Activated CD4-positive, CD25-positive, alpha-beta regulatory T cell (primary cell): ENCODE measurements at places on chromosomes 5 and 9.

DNA sequence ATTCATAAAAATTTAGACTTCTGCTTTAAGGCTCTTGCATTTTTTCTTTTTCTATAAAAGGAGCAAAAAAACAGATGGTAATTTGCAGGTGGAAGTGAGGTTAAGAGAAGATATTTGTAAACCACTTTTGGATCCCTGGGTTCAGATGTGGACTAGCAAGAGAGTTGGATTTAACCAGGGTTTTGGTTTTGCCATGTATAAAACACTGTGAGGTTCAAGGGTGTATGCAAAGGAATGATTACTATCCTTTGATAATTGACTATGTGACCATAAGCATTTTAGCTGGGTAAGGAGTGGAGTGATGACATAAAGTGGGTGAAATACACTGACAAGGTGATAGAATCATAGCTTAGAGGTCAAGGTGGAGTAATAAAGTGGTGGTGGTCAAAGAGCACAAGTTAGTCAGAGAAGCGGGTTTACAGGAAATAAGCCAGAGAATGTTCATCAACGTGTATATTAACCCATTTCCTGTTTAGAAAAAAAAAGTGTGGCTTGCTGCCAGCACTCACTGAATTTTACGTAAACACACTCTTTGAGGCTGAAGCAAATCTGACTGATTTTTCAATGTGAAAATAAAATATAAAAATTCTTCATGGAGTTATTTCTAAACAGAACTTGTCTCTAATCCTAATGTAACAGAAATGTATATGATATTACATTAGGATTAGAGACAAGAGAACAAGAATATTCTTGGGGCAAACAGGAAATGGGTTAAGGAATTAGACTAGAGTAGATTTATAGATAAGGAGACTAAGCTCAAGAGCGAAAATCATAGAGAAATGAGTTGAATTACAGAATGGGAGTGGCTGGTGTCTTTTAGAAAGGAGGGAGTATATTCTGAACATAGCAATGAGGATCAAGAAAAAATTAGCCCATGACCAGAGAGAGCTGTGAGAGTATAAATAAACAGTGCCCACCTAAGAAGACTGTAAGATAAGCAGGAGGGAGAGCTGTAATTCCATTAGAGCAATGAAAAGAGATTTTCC is 74.5 kb downstream of the CDKN2A start:
- no peak for DNase-seq

GRCh38 chr9:89536145-89536574 is 38.2 kb upstream of the SEMA4D start:
- no peak for DNase-seq

DNA sequence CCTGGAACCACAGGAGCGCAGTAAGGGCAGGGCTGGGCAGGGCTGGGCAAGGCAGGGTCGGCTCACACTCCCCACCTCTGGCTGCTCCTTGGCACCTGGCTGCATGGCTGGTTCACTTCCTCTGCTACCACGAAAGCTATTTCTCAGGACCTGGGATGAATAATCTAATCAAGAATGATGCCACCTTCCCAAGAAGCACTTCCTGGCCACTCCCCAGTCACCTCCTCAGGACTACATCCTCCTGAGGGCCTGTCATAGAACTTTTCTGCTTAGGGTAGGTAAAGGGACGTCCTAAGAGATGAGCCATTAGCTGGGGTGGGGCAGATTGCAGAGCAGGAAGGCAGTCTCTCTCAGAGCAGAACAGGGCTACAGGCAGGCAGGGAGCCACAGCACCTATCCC is 288.2 kb upstream of the MAP3K1 start:
- DNase-seq = no peak

DNA sequence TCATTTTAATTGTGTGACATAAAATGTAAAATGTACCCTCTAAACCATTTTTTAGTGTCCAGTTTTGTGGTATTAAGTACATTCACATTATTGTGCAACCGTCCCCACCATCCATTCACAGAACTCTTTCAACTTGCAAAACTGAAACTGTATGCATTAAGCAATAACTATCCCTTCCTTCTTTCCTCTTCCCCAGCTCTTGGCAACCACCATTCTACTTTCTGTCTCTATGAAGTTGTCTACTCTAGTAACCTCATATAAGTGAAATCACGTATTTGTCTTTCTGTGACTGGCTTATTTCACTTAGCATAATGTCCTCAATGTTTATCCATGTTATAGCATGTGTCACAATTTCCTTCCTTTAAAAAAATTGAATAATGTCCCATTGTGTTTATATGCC is 142.4 kb downstream of the C9orf152 start:
- no peak for DNase-seq

- no peak for DNase-seq
Observed at GRCh38 chr9:76136986-76137385, 246.5 kb downstream of the PCSK5 start.

- no peak for DNase-seq
Observed at GRCh38 chr5:147481376-147481775, 28.5 kb downstream of the DPYSL3 start.

- DNase-seq = no peak
Observed at GRCh38 chr9:86046930-86047341, 52.4 kb downstream of the GOLM1 start.

GRCh38 chr5:178322736-178323540 is 90.3 kb upstream of the PHYKPL start:
- DNase-seq = no peak

DNA sequence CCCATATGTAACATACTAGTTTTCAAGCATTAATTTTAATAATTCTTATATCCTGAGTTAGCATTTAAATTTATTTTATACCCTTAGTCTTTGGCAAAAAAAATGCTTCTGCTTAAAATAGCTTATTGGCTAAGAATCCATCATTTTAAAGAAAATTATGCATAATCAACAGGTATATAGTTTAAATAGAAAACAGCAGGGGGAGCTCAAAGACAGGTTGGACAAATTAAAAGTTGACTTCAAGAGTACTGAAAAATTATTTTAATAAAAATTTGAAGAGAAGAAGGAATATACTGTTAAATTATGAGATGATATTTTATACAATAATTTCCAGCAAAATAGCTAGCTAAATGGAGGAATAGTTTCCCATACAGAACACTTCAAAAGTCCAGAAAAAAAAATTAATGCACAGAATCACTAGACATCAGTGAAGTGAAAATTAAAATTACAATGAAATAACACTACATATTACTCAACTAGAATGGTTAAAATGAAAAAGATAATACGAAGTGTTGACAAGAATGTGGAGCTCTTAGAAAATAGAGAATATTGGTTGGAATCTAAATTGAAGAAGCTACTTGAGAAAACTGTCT is 387.1 kb downstream of the PDE4D start:
- DNase-seq = no peak

DNA sequence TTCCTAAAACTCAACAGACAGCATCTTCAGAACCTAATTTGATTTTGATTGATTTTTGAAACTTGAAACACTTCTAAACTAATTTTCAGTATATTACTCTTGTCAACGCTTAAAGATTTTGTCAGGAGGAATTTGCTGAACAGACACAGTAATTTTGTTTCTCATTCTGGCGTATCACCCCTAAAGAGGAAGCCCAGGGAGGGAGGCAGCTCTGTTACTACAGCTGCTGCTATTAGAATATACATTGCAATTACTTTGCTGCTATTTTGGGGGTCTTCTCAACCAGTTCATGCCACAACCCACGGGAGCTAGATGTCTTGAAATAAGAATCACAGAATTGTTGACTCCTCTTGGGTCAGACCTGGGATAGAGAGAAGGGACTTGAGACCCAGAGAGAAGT is 122.6 kb downstream of the TLR4 start:
- DNase-seq = no peak

- no peak for DNase-seq
Observed at GRCh38 chr5:173245319-173246134, 10.5 kb upstream of the NKX2-5 start.

DNA sequence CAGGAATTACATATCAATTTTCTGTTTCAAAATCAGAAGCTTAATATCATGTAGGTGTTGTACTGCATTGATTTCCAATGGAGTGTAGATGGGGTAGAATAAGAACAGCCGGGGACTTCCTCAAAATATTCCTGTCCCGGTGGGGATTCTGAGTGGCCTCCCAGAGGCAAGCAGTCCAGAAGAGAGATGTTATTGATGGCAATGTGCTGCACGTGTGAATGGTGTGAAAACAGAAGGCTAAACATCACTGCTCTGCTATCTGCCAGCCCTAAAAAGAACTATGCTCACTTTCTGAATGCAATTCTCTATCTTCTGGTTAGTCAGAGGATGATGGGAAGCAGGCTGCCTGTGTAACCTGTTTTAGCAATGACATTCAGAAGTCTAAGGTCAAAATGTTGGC is 91.0 kb upstream of the CKMT2 start:
- DNase-seq = no peak

DNA sequence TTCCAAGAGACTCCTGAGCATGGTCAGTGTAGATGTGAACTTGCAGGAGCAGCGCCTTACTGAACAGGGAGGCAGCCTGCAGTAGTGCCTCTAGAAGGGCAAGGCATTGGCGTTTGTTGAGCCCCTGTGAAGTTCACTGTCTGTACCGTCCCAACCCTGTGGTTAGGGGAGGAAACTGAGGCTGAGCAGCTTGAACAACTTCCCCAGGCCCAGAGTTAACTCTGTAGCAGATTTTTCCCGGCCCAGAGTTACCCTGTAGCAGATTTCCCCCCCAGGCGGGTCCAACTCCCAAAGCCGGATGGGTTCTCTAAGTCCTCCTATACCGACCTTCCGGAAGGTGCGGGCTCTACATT is 9.6 kb downstream of the LMX1B start:
- no peak for DNase-seq

GRCh38 chr9:77981332-77981731 is 50.3 kb downstream of the GNAQ start:
- DNase-seq = no peak

GRCh38 chr5:119357270-119357669 is 1.5 kb downstream of the TNFAIP8 start:
- DNase-seq = no peak

DNA sequence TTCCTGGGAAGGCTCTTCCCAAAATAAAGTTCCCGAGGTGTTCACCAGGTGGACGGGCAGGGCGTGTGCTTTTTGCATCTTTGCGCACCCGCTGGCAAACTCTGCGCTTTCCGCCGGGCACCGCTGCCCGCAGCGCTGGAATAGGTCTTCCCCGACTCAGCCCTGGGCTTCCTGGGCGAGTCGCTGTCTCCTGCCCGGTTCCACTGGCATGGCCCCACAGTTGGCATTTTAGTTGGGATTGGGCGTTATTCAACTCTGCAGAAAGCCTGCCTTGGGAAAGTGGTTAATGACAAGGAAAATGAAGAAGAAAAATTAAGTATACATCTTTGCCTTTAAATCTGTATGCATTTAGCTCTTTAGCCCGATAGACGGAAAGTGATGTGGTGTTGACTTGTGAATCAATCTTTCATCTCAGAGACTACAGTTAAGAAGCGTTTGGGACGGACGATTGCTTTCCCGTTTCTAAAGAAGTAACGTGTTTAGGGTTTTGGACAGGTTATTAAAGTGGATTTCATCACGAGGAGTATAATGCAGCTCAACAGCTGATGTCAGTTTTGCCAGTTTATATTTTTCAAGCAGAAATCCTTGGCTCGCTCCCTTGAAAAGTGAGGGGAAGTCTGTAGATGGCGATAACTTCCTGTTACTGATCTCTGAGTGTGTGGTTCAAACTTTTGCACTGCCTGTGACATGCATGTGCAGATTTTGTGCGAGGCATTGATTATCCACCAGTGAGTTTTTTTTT is 946 bp downstream of the ADCY2 start:
- DNase-seq = no peak

DNA sequence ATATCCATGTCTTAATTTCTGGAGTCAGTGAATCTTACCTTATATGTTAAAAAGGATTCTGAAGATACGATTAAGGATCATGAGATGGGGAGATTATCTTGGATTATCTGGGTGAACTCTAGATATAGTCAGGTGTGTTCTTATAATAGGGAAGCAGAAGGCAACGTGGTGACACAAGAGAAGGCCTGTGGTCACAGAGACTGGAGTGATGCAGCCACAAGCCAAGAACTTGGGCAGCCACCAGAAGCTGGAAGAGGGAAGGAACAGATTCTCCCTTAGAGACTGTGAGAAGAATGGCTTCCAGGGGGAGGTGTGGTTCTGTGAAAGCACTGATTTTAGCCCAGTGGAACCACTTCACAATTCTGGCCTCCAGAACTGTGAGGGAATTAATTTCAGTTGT is 177.4 kb downstream of the ELAVL2 start:
- no peak for DNase-seq

DNA sequence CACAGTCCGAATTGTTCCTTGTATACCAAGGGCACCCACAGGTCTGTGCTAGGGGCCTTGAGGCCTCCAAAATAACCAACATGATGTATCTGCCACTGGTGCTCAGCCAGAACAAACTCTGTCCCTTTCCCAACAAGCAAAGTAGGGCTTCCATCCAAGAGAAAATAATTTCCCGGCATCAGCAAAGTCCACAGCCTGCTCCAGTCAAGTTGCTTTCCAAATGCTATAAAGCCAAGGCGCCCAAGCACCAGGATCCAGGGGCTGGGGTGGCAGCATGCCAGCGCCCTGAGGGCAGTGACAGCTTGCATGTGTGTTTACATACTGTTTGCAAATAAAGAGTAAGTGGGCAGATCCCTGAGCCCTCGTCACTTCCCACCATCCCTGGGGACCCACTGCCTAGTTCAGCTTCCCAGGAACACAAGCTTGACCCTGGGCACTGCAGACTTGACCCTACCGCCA is 155.9 kb downstream of the ERCC6L2 start:
- DNase-seq = no peak

DNA sequence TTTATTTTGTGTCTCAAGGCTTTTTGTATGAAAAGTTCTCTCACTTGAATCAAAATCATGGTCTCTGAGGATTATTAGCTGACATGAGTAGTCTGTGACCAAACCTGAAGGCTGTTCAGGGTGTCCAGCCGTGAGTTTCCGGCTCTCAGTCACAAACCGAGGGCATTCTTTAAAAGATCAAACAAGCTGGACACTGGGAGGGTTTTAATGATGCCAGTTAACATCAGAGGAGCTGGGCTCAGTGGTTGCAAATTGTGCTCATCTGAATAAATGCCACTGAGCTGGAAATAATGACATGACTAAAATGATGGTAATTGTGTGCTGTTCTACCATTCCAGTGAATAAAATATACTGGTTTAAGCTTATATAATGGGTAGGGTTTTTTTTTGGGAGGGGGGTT is 153.1 kb downstream of the FOCAD start:
- no peak for DNase-seq

DNA sequence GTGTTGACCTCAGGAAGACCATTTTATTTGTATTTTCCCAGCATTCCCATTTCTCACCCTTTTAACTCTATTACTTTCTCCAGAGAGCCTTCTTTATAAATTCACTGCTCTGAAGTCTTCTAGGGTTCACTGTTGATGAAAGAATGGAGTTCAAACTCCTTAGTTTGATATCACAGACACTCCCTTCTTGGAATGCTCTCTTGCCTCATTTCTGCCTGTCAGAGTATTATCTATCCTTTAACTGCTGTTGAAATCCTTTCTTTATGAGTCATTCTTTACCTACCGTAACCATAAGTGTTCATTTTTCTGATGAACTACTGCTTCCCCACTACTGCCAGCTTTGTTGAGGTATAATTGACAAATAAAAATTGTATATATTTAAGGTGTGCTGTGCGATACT is 4.3 kb downstream of the RIC1 start:
- DNase-seq = no peak
